ENCODE measurements at places on chromosomes 4 and X.

DNA sequence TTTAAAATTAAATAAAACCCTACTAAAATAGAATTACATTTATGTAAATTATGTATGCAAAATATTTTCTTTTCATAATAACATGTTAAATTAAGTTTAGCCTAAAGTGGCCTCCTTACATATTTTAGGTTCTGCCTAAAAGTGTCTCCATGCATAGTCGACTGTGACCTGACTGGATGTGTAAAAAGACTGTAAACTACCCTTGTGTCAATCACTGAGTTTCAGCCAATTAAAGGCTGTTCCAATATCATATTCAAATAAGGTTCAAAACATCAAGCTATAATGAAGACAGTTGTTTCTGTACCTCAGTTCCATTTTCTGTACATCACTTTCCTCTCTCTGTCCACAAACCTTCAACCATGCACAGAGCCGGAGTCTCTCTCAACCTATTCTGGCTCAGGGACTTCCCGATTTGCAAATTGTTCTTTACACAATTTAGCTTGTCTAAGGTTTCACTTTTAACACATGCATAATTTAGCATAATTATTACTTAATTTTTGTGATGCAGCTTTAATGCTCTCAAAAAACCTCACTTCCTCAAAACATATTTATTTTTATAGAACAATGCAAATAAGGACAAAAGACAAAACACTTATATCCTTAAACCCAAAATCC lies 60.1 kb downstream of the SH3RF1 start:
- no peak for DNase-seq

DNA sequence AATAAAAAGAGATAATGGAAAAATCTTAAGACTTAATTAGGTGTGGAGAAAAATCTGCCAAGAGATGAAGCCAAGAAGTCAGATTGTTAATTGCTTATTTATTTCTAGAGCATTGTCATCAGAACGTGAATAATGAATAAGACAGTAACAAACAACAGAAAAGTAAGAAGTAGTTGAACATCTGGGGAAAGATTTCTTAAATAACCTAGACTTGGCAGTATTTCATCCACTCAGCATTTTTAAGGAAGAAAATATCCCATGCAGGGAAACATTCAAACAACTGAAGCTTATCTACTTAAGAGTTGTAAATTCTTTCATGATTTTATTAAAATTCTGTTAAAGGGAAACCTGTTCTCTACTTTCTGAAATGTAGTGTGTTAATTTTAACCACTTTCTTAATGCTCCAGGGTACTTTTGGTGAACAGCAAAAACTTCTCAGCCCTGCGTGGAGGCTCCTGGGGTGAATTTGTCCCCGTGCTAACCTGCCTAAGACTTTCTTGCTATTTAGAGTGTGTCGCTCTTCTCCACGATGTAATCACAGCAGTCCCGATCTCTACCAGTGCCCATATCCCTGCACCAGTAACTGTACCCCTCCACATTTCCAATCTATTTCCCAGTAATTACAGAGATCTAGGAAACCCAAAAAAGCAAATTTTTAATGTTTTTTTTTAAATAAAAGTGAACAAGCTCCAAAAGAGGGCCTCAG lies 124.6 kb downstream of the CORIN start:
- DNase-seq = no peak

GRCh38 chrX:13091111-13091765 lies 46.8 kb upstream of the FAM9C start:
- no peak for DNase-seq

- no peak for DNase-seq
These were observed 44.5 kb downstream of the ANKRD17 start for GRCh38 chr4:73213916-73214653.

DNA sequence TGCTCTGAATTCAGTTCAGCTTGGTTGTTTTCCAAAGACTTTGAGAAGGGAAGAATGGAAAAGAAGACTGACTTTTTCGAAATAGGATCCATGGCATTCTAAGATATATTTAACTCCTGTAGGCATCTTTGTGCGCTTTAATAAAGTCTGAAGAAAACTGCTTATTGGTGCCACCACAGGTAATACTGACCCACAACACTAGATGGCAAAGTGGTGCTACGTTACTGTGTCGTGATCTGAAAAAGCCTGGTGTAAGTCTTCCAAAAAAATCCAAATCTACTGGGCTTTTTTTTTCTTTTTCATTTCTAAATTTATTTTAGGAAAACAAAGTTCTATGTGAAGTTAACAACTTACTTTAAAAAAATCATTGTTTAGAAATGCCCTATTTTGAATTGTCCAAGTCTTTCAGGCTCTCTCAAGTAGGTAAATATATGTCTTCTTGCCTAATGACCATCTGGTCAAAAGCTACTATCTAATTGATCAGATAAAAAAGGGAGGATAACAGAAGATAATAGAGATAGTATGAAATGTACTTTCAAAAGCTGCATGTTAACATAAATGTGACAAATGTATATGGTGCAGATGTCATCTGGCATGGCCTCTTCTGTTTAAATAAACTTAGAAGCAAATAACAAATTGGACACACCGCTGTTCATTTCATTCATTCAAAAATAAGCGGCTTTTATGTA lies 47.0 kb upstream of the MID1IP1 start:
- DNase-seq = no peak

GRCh38 chr4:113674733-113675132 lies 86.8 kb downstream of the CAMK2D start:
- no peak for DNase-seq

DNA sequence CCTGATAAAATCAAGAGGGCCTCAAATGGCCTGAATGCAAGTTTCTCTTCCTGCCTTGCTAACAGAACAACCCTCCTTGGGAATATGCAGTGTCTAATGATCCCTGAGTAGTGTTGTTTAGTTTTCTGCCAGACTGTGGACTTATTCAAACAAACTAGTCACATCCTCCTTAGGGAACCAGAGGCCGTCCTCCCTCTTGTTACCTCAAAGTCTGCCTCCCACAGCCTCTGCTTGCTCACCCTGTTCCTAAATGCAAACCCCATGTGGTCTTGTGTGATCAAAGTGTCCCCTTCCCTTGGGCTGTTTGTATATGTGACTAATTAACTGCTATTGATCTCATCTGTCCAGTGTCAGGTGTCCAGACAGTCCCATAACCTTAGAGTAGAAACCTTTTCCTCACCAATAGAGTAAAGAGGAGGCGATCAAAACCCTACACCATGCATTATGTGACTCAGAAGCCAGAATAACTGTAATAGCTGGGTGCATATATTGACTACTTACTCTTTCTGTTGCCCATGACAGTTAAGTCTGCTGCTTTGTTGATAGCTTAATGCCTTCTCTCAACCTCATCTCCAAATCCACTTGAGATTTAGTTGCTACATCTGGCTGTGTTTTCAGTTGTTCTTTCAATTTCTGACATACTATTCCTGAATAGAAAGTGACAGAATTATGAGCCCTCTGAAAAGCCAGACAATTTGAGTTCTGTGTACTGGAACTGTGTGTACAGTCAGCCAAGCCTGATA lies 473.0 kb upstream of the NWD2 start:
- DNase-seq = no peak

GRCh38 chr4:6059375-6059805 lies 41.2 kb upstream of the C4orf50 start:
- DNase-seq = no peak

DNA sequence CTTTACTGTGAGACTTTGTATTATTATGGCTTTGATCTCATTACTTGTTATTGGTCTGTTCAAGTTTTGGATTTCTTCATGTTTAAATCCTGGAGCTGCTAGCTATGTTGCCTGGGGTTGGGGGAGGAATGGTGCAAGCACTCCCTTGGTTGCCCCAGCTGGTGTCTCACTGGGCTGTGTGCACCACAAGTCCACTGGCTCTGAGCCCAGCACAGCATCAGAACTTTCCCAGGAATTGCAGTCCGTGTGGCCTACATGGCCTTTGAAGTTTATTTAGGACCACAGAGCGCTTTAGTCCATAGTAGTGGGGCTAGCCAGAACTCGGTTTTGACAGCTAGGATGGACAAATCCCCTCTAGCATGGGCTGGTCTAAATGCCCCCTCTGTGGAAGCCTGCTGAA lies 278.8 kb upstream of the RPS6KA3 start:
- DNase-seq = no peak

DNA sequence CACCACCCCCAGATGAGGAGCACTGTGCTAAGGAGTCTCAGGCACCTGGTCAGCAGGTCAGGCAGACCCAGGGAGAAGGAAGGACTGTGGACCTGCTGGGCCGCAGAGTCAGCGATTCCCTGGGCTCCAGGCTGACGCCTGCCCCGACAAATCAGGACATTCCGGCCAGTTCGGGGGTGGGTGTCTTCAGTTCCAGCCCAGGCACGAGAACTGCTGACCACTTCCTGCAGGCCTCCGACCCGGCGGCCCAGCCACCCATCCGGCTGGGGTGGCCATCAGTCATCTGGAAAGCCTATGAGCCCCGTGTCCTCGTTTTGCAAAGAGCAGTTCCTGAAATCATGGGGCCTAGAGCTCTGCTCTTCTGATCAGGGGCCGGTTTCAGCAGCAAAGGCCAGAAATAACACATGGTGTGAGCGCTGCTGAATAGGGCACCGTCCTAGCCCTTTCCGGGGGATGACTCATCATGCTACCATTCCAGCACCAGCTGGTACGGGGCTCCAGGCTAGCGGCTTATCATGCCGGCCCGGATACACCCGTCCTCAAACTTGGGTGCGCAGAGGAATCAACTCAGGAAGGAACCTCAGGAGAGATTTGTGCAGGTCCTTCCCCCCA lies 7.8 kb upstream of the SH3TC1 start:
- DNase-seq = no peak

DNA sequence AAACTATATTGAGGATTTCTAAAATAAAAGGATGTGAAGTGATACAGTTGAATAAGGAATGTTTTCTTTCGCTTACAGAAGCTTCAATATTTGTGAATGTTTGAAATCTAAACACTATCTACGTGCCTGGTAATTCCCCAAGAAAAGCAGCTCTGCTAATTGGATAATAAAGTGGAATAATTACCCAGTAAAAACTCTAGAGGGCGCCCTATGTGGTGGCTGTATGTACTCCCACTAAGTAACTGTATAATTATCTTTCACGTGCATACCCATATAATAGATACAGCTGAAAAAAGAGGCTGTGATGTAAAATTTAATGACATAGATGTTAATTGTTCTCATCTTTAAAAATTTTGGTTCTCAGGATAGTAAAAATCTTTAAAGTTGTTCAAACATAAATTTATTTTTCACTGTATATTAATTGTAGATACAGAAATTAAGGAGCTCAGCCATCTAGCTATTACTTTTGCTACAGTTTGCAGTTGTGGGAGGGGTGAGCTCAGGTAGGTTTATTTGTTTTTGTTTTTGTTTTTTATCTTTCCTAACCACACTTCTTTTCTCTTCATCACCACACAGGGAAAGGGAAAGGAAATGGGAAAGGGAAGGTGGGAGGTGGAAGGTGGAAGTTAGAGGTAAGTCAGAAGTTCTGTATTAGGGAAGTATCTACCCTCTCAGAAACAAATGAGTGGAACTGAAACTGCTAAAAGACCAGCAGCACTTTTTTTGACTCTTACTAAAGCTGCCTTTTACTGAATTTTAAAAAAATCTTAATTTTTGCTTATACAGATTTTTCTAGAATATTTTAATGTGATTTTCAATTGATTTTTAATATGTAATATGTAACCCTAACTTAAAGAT lies 151.7 kb upstream of the RPS6KA6 start:
- no peak for DNase-seq

DNA sequence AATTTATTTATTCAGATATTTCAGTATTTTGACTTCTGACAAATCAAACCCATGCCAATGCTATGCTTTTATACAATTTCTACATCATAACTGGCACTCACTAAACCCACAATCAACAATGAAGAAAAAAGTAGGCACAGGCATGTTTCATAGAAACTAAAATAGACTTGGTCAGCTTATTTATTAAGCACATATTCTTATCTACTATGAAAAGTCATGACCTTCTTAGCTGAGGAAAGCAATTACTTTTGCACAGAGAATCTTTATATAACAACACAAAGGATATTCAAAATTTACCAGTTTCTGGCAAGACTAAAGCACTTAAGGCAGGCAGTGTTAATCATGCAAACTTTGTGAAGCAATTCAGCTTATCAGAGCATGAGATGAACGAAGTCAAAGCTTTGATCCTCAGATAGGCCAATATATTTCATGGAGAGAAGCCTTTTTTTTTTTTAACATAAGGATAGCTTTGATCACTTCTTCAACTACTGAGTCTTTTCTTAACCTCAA lies 490.6 kb downstream of the INPP4B start:
- DNase-seq = no peak

DNA sequence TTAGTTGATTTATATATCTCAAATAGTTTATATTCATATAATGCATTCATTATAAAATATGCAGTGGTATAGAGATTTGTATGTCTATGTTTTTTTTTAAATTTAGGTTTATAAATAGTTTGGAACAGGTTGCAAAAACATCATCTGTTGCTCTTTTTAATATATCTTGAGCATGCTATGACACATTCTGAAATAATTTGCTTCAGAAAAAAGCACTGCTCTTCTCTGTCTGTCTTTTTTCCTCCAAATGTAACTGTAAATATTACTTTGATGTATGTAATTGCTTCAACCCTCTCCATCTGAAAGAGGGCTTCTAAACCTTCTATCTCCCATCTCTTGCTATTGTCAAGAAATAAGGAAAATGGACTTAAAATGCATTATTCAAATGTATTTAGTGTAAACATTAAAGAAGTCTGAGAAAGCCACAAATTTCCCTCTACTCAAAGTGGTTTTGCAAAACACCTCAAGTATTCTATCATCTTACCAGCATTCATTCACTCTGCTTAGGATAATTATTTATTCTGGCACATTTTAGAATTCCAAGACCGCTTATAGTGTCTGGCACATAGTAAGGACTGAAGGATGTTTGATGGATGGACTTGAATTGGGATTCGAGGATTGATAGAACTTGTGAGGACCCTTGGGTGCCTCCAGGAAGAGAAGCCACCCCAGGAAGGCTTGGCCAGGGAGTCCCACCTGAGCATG lies 87.8 kb downstream of the CLNK start:
- DNase-seq = no peak

GRCh38 chr4:183416879-183417755 lies 27.3 kb upstream of the CDKN2AIP start:
- no peak for DNase-seq

DNA sequence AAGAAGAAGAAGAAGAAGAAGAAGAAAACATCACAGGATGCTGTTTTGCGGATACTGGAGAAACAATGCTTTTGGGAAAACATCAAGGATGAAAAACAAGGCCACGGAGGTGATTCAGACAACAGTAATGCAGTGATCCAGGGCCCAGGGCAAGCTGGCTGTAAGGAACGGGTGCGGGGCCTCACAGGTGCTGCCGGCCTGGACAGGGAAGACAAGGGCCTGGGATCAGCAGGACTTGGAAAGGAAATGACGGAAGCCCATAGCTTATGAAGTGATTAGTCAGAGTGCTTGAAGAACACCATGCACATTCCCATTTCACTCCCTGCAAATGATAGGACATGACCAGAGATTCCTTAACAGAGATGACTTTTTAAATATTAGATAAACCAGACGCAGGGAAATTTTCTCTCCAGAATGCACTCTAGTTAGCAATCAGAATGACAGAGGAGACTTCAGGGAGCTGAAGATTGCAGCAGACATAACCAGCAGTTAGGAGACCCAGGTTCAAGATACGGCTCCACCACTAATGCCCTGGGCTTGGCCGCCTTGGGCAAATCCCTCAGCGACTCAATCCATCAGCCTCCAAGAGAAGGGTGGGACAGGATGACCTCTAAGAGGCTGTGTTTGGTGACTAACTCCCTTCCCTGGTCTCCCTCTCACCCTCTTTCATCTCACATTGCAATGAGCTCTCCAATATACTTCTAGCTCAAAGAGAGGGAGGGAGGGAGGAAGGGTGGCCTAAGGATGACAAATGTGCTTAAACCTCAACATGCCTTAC lies 54.1 kb downstream of the APBB2 start:
- no peak for DNase-seq

All from activated CD8-positive, alpha-beta memory T cell treated with anti-CD3 and anti-CD28 coated beads, Interleukin-2, amount 50 U/mL, for 48 hours (primary cell).